ENCODE measurements at places on chromosomes 1 and 21. TPM values are rescaled to one million over a fixed set of nuclear protein-coding genes. Genes with fewer than 3 reads are reported as not detected.

GRCh38 chr1:236129306-236129705 is 13.0 kb upstream of the GPR137B start:
- no peak for DNase-seq

- no peak for DNase-seq
These were observed 22.8 kb upstream of the C2CD2 start for GRCh38 chr21:41976611-41977010.

GRCh38 chr21:14712121-14712715 is 166.1 kb upstream of the SAMSN1 start:
- DNase-seq, result no peak

- no peak for DNase-seq
These were observed 76.3 kb downstream of the NEK7 start for GRCh38 chr1:198232940-198233675.

DNA sequence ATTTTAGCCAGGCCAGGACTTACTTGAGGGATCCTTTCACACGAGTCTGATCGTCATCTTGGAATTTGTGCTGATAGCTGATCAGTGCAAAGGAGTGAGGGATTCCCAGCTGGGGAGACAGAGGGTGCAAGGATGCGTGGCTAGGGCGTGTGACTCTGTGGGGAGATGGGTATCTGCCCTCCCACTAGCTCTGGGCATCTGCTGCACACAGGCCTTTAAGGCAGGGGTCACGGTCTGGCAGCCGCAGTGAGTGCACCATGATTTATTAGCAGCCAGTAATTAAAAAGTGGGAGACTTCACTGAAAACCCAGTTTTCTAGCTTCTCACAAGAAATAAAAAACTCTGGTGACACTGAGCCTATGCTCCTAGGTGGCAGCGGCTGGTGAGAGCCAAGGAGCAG is 20.4 kb downstream of the THAP3 start:
- no peak for DNase-seq

The C1orf116 gene
- polyA plus RNA-seq, result 2.7 TPM
